MV-4-11 (cell line): ENCODE measurements at places on chromosomes 7 and 10.

DNA sequence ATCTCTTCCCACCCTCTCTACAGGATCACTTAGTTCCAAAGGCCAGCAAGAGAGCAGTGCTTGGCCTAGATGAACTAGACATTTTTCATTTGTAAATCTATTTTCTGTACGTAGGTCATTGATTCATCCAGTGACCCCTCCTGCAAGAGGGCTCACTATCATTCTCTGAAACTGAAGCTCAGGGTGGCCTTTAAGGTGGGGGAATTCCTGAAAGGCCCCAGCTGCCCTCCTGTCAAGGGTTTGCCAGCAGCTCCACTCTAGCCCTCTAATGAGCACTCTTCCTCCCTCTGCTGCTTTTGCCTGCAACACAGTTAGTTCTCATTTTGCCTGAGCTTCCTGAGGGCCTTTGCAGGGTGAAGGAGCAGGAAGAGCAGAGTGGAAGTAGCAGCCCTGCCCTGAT lies 41.2 kb downstream of the LRRC18 start:
- DNase-seq: no peak

- DNase-seq: peak; percentile 81
Observed at GRCh38 chr10:95976362-95977229, 66.8 kb upstream of the CCNJ start.

DNA sequence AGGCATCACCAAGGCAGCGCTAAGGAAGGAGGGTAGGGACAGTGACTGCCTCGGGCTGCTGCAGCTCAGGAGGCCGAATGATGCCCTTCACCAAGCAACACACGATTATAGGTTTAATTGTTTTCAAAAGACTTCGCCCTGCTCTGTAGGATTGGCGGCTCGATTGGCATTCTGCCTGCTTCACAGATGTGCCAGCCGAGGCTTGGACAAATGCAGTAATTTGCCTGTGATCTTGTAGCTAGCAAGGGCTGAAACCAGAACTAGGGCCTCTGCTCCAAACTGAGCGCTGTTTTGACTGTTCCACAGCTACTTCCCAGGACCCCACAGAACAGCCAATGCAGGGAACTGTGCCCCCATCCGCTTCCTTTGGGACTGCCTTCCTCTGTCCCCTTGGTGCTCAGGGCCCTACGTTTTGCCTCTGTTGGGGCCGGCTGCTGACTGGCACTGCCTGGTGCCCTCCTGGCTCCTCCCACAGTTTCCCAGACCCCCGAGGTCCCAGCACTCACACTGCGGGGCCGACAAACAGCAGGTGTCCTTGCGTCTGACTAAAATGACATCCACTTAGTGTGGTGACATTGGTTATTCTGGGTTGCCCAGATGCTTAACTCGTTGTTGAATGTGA lies 62.6 kb upstream of the EN2 start:
- no peak for DNase-seq

DNA sequence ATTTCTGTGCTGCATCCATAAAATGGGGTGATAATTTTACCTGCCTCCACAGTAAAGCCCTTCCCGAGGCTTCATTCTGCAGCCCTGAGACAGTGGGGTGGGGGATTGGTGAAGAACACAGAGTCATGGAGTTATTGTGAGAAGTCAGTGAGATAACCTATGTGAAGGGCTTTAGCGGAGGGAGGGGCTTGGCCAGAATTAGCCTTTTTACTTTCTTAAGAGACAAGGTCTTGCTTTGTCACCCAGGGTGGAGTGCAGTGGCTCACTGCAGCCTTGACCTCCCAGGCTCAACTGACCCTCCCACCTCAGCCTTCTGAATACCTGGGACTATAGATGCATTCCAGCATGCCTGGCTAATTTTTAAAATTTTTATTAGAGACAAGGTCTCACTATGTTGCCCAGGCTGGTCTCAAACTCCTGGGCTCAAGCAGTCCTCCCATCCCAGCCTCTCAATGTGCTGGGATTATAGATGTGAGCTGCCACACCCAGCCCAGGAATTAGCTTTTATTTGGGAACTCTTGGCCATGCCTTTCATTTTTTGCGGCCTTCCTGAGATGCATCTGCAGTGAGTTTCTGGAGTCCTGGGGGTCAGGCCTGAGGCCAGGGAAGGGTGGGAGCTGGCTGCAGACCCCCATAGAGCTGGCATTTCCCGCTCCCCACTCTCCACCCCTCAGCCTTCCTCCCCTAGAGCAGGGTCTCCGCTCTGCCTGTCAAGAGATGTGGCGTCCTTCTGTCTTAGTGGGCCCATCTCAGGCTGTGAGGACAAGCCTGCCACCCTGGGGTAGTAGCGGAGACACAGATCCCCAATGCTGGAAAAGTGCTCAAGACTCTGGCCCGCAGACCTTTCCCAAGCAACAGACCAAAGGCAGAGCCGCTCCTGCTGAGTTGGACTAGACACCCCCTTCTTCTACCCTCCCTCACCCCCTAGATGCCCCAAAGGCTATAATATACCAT lies 77.0 kb downstream of the ZMIZ1 start:
- DNase-seq: no peak

DNA sequence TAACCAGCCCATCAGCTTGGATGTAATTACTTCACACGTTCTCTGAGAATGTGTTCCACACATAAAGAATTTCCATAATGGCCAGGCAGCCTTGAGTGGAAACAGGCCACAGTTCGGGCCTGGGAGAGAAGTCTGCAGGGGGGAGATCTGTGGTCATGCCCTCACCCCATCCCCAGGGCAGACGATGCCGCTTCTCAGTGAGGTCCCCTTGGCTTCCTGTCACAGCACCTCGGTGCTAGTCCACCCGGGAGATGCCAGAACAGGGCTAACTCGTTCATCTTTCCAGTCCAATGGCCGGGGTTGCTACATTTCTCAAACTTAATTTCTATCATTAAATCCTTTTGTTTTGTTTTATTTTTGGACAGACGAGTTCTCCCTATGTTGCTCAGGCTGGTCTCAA lies 624.1 kb downstream of the PTPRN2 start:
- DNase-seq: no peak

- DNase-seq: no peak
Observed at GRCh38 chr10:100642295-100642994, 102.9 kb upstream of the PAX2 start.

DNA sequence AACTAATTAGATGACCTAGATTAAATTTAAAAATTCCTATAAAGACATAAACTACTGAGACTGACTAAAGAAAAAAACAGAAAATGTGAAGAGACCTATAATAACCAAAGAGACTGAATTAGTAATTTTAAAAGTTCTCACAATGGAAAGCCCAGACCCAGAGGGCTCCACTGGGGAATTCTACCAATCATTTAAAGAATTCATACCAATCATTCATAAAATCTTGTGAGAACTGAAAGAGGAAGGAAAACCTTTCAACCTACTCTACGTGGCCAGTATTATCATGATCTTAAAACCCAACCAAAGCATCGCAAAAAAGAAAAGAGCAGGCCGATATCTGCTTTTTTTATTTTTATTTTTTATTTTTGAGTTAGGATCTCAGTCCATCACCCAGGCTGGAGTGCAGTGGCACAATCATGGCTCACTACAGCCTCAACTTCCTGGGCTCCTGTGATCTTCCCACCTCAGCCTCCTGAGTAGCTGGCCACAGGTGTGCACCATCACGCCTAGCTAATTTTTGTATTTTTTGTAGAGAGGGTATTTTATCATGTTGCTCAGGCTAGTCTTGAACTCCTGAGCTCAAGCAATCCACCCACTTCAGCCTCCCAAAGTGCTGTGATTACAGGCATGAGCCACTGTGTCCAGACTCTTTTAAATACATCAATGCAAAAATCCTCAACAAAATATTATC lies 48.6 kb downstream of the DGKI start:
- DNase-seq: no peak

DNA sequence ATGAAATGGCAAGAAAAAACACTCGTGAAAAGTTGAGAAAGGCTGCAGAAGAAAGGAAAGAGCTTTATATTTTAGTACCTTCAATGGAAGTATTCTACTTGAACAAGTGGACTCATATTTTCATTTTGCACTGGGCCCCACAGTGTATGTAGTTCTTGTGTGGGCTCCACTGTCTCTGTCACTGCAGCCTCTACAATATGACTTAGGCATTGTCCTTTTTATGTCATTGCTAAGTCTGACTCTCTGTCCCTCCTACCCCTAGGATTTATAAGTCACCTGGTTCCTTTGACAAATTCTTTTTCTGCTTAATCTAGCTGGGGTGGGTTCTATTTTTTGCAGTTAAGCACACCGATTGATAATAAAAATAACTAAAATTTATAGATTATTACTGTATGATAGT lies 27.7 kb upstream of the SOSTDC1 start:
- DNase-seq: no peak

- no peak for DNase-seq
Observed at GRCh38 chr10:84353052-84353803, 24.8 kb downstream of the CCSER2 start.

GRCh38 chr10:130048081-130048480 lies 62.5 kb downstream of the C10orf143 start:
- no peak for DNase-seq

- no peak for DNase-seq
Observed at GRCh38 chr10:6579904-6580278, at the start of gene PRKCQ. Gene PRKCQ, minus strand, starts transcription at chr10:6580276. Its CDS starts 65,141 bp downstream, at chr10:6515135.

DNA sequence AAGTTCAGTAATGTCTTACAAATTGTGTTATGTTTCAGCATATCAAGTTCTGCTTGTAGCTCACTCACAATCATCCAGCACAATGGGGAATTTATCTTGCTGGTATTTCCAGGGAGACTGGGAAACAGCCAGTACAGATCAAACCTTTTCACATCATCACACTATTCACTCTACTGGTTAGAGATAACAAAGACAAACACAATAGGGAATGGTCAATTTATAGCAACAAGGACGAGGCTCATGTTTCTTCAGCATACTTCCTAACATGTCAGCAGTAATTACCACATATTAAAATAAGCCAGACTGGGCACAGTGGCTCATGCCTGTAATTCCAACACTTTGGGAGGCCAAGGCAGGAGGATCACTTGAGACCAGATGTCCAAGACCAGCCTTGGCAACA lies 38.3 kb downstream of the TOMM7 start:
- DNase-seq: no peak

DNA sequence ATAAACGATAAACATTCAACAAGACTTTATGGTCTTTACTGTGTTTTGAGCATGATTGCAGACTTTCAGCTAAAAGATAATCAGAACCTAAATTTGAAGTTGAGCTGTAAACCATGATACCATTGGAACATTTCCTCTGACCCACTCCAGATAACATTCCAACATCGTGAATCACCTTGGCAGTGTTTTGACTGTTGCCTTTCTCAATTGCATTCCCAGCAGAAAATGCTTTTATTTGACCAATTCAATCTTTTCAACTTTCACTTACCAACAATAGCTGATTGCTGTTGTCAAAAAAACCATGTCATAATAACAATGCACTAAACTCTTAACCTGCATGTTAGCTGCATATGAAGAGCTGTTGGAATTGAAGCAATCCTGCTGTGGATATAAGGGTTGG lies 165.5 kb downstream of the MDFIC start:
- no peak for DNase-seq

- DNase-seq: peak; percentile 72
Observed at GRCh38 chr10:22704942-22705341, 9.4 kb downstream of the PIP4K2A start.

- DNase-seq: no peak
Observed at GRCh38 chr10:65340340-65340739, 1585.5 kb upstream of the LRRTM3 start.

- no peak for DNase-seq
Observed at GRCh38 chr10:63247771-63248170, 114.6 kb downstream of the NRBF2 start.

DNA sequence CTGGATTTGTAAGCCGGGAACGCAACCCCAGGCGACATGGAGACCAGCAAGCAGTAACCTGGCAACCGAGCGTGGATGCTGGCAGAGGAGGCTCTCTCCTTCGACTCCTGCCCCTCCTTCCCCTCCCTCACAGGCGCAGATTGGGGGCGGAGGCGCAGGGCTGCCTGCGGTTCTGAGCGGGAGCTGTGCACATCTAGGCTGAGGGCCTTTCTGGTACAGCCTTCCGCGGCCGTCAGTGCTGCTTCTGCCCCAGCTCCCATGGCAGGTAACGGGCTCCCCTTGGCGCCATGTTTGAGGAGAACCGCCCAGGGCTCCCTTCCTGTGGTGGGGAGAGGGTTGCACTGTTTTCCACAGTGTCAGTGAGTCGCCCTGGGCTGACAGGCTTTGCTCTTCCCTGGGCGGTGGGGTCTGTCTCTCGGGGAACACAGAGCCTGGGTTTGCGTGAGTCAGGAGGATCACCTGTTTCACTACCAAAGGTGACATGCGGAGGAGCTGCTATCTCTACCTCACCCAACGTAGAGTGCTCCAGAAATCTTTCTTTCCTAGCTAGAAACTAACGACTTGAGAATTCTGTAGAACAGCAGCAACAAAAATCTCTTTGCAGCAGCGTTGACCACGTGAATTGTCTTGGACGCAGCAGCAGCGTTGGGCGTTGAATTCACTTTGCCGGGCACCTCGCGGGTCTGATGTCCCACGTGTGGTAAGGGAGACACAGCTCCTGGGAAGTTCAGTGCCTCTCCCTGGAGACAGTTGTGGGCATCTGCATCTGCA lies 154.8 kb upstream of the COBL start:
- DNase-seq: no peak

DNA sequence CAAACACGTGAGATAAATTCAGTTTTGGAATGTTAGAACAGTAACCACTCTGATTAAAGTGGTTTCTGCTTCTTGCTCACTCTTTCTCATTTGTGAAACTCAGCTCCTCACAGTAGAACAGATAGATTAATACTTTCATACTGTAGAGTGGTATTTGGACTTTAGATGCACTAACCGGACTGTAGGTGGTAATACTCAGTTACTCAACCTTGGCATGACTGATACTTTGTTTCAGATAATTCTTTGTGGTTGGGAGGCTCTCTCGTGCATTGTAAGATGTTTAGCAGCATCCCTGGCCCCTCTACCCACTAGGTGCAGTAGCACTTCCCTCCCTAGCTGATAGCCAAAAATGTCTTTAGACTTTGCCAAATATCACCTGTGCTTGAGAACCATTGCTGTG lies 37.6 kb downstream of the MCU start:
- no peak for DNase-seq

DNA sequence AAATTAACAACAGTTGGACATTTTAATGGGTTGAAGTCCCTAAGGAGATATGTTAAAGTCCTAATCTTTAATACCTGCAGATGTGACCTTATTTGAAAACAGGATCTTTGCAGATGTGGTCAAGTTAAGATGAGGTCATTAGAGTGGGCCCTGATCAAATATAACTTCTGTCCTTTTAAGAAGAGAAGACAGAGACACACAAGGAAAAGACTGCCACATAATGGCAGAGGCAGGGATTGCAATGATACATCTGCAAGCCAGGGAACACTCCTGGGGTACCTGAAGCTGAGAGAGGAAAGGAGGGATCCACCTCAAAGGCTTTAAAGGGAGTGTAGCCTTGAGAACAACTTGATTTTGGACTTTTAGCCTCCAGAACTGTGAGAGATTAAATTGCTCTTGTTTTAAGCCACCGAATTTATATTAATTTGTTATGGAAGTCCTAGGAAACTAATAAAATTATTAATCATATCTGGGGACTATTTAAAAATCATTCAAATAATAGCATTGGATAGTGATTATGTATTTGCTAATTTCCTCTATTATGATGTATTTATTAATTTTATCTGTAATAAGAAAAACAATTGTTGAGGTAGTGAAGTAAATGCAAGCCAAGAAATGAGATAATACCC lies 700.0 kb upstream of the PCDH15 start:
- DNase-seq: peak; percentile 3

- DNase-seq: no peak
Observed at GRCh38 chr10:48358162-48358561, 51.7 kb downstream of the MAPK8 start.

- no peak for DNase-seq
Observed at GRCh38 chr7:135490783-135491182, 19.1 kb downstream of the CNOT4 start.

GRCh38 chr10:132838346-132838970 lies 52.5 kb upstream of the NKX6-2 start:
- no peak for DNase-seq

GRCh38 chr10:126502441-126502840 lies 114.2 kb upstream of the ADAM12 start:
- DNase-seq: no peak
